Vagina (tissue), 2 donors: ENCODE measurements at places on chromosomes 1 and 21. TPM values are rescaled to one million over a fixed set of nuclear protein-coding genes. Genes with fewer than 3 reads are reported as not detected.

RNPEP gene
- total RNA-seq: 97.7 TPM

ETNK2 gene
- 30.9 TPM for total RNA-seq

EFNA3 gene
- 22.3 TPM for total RNA-seq

OR6K6 gene
- not detected for total RNA-seq

TLCD4 gene
- 4.4 TPM for total RNA-seq

OR2T35 gene
- total RNA-seq: not detected

TMPRSS2 gene
- total RNA-seq: 19.9 TPM
